ENCODE measurements at places on chromosomes 12 and 14.

DNA sequence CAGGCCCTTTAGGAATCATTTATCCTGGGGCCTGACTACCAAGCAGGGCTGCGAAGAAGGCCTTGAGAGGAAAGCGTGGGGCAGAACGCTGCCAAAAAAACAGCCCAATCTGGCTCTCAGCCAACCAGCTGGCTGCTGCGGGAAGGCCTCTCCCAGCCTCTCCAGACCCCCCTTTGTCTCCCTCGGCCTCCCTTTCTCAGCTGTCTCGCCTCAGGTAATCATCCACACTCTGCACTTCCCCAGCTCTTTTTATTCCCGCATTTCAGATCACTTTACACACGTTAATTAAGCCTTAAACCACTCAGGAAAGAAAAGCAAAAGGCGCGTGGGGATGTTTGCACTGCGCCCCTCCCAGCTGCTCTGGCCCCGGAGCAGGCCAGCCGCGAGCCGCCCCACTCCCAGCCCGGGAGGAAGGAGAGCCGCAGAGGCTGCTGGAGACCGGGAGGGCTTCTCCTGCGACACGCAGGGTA, 208.2 kb upstream of the FOXN3 start:
- no peak for DNase-seq

- no peak for DNase-seq
These were observed 160.2 kb downstream of the PPM1H start for GRCh38 chr12:62774794-62775193.

DNA sequence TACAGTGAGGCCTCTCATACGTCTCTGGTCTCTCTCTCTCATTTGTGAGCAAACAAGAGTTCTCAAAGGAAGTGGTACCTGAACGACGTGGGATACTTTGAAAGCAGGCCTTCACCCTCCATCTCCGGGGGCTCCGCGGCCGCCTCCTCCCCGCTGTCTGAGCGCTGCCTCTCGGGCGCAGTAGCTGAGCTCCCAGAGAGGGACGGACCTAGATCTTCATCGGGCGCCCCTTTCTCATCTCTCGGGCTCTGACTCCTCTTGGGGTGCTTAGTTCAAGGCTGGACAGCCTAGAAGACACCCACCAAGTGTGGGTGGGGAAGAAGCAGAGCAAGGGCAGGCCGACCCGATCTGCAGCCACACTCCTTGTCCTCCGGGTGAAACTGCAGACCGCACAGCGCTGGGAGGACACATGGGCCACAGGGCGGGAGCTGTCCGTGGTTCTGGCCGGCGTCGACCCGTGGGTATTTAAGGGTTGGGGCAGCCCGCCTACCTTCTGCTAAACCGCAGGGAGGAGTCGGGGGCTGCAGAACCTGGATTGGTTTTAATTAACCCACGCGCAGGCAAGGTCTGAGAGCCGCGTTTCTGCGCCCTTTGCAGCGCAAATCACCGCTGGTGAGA, 92.7 kb downstream of the PAH start:
- no peak for DNase-seq

DNA sequence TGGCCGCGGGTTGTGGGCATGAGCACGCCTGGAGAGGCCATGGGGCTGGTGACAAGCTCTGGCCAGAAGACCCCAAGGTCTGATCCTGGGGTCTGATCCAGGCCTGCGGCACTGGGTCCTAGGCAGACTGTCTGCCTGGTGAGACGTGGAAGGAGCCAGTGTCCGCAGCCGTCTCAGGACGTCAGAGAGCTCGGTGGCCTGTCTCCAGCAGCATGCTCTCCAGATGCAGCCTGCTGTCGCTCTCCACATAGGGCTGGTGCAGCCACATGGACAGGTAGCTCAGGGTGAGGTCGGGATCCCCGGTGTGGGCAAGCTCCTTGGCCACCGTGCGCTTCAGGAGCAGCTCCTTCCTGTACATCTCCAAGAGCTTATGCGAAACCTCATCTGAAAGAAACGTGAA, 14.3 kb downstream of the CINP start:
- DNase-seq: no peak

- no peak for DNase-seq
These were observed 34.1 kb downstream of the IFT43 start for GRCh38 chr14:76019676-76020075.

DNA sequence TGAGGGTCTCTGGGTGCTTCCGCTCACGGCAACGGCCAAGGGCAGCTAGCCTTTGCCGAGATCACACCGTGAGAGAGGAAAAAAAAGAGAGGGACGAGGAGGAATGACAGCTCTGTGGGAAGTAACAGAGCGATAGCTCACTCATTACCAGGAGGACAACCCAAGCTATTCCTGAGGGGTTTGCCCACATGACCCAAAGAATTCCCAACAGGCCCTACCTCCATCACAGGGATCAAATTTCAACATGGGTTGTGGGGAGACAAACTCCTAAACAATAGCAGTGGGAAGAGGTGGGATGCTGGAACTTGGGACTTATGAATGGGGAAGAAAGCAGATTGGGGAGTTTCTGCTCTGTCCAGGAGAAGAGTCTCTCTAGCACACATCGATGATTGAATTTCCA, 180.6 kb downstream of the LRRK2 start:
- DNase-seq: no peak

DNA sequence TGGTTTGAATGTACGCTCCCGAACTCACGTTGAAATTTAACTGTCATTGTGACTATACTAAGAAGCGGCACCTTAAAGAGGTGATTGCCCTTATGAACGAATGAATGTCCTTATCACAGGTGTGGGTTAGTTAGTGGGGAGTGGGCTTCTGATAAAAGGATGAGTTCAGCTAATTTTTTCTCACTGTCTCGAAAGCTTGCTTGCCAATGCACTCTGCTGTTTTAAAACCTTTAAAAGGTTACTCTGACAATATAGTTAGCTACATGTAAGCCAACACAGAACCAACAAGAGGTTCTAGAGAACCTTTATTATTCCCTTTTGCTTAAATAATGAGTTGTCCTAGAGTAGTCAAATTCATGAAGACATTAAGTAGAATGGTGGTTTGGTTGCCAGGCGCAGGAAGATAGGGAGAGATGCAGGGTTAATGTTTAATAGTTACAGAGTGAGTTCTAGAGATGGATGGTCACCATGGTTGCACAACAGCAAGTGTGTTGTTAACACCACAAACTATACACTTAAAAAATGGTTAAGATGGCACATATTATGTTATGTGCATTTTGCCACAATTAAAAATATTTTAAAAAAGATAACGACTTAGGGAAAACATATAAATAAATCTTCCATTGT, 26.3 kb downstream of the RTN1 start:
- DNase-seq: no peak

DNA sequence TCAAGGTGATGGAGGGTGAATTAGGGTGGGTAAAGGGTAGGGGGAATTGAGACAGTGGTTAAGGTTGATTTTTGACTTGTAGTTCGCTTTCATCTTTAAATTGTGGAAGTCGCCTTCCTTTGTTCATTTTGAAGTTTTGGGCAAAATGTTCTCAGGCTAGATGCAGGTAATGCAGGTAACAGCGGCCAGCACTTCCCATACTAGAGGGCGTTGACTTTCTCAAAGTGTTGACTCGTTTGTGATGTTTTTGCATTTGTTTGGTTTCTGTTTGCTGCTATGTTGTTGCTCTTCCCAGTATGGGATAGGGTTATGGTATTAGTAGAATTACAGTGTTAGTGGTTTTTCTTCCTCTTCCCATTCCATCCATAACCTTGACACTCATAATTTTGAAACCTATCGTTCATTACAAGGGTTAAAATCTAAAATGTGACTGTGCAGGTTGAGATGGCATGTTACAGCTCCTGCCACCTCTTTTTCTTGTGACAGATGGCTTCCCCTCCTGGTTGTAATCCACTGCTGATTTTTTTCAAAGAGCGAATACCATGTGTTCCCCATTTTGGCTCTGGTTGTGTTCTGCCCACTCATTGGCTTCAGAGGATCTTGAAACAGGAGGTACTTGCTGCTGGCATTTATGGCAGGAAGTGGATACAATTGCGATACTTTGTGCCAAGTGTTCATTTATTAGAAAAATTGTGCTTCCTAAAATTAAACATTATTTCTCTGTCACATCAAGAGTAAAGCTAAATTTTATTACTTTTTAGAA, 57.1 kb downstream of the ERC1 start:
- no peak for DNase-seq

GRCh38 chr12:112875608-112876007, 31.2 kb upstream of the OAS1 start:
- no peak for DNase-seq

DNA sequence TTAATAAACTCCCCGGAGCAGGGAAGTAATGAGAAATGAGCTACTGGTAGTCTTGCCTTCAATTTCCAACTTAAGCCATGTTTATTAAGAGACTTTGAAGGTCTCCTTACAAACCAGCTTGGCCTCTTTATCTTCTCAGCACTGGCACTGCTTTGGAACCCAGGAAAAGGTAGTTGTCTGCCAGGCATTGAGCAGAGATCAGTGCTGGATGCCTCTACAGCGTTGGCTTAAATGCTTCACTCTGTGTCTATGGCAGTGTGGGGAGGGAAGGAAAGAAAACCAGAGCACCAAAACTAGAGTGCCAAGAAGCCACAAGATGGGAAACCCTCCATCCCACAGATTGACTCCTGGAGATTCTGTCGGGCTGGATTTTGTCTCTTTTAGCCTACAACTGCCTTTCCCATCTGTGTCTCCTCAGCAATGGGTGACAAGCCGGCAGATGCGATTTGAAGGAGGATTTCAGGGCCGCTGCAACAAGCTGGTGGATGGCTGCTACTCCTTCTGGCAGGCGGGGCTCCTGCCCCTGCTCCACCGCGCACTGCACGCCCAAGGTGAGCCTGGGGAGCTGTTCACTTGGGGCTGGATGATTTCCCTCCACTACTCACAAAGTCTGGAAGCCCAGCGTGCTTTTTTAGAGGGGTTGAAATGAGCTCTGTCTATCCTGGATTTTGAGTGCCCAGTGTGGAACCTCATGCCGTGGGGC, 57.3 kb downstream of the FNTB start:
- no peak for DNase-seq

Data from naive thymus-derived CD4-positive, alpha-beta T cell (primary cell).